Activated naive CD4-positive, alpha-beta T cell treated with anti-CD3 and anti-CD28 coated beads, Interleukin-2, amount 10 ng/mL, durations not matched to agents 7 days and 5 days (primary cell): ENCODE measurements at places on chromosomes 13 and 19.
A peak's percentile ranks its signal among the peaks of the same experiment; 100 is the strongest.

- DNase-seq = peak; percentile 45
These were observed 1.2 kb upstream of the PLEKHG2 start for GRCh38 chr19:39411081-39411831.

GRCh38 chr13:28725046-28725610 lies 6.4 kb upstream of the SLC46A3 start:
- no peak for DNase-seq

DNA sequence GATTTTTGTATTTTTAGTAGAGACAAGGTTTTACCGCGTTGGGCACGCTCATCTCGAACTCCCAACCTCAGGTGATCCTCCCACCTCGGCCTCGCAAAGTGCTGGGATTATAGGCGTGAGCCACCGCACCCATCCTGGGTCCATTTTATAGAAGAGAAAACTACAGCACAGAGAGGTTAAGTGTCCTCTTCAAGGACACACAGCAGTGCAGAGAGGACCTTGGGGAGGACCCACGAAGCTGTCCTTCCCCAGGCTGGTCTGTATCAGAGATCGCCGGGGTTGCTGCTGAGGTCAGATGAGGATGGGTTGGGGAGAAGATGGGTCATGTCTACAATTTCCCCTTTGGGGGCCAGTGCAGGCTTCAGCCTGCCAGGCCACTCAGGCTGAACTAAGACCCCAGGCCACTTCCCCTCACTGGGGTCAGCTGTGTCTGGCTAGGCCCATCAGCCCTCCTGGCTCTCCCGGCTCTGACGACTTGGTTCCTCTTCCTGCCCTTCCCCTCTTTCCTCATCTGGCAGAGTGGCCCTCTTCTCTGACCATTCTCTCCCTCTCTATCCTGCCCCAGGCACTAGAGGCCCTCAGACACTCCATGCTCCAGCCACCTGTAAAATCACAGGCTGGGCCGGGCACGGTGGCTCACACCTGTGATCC lies 9.6 kb downstream of the MYO1F start:
- no peak for DNase-seq

- DNase-seq = peak; percentile 22
These were observed 1.3 kb upstream of the ARHGAP45 start for GRCh38 chr19:1065606-1066109.

- DNase-seq = no peak
These were observed 31.0 kb upstream of the OLFM2 start for GRCh38 chr19:9967326-9967725.

GRCh38 chr19:5691822-5692722 lies 2.0 kb downstream of the RPL36 start:
- no peak for DNase-seq

GRCh38 chr13:51628059-51628852 lies 44.0 kb downstream of the WDFY2 start:
- DNase-seq = no peak

DNA sequence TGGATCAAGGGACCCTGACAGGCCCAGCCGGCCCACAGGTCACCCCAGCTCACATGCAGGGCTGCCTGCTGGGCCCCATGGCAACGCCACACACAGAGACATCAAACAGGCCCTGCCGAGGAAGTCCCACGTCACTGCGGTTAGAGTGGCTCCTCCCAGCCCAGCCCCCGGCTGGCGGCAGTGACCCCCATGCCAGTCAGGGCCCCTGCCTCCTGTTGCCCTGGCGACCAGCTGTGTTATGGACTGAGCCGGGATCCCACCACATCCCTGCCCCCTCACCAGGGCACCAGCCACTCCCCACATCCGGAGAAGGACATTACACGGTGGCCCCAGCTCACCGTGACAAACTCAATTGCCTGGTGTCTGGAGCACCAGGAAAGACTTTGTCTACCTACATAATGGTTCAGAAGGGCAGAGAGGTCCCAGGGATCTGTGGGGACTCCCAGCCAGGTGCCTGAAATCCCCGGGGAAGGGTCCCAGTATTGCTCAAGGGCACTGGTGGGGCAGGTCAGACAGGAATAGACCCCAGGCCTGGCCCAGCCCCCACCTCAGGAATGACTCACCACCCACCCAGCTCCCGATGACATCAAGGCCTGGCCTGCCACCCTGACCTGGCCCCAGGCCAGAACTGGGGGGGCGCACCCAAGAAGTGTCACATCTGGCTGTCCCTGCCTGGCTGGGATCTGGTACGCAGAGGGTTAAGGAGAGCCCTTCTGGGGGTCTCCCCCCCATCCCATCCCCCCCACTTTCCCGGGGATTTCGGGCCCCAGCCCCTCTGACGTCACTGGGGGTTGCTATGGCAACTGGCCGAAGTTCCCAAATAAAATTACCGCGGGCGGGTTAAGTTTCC lies 30.2 kb upstream of the NANOS3 start:
- DNase-seq = peak; percentile 98
